ENCODE measurements at places on chromosomes 5 and 9.

- DNase-seq = no peak
Measured at GRCh38 chr5:39946356-39947045, 521.7 kb upstream of the DAB2 start.

DNA sequence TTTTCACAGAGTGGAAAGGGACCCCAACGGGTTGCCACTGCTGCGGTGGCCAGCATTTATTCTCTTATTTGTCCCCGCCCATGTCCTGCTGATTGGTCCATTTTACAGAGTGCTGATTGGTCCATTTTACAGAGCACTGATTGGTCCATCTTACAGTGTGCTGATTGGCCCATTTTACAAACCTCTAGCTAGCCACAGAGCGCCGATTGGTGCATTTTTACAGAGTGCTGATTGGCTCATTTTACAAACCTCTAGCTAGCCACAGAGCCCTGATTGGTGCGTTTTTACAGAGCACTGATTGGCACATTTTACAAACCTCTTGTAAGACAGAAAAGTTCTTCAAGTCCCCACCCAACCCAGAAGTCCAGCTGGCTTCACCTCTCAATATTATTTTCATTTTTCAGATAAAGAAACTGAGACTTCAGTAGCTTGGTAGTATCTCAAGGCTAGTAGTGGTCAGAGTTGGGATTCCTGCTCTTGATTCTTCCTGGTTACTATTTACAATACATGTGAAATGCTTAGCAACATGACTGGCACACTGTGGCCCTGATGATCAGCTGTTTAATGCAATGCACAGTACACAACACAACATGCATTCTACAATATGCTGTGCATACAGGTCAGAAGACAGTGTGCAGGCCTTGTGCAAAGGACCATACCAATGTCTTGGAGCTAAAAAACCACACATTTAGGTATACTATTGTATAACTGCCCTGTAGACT is 63.6 kb upstream of the BOD1 start:
- DNase-seq = no peak

DNA sequence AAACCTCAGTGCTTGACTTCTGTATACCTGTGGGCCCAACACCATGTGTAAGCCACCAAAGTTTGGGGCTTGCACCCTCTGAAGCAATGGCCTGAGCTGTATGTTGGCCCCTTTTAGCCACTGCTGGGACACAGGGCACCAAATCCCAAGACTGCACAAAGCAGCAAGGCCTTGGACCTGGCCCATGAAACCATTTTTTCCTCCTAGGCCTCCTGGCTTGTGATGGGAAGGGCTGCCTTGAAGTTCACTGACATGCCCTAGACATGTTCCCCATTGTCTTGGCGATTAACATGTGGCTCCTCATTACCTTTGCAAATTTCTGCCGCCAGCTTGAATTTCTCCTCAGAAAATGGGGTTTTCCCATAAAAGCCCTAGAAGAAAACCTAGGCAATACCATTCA is 345.5 kb downstream of the MLLT3 start:
- DNase-seq = no peak

DNA sequence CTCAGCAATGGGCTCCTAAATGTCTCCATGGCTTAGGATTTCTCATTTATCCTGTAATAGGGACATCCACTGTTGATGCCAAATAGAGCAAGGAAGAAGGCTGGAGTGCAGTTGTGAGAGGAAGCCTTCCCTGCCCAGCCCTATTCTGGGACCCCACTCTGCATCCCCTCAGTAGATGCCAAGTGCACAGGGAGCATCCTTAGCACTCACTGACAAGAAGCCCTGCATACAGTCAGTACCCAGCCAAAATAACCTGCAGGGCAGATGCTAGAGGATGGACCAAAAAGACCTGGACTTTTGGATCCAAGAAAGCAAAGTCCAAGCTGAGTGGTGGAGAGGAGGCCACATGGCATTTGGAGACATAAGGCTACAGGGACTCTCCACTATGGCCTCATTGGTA is 113.5 kb upstream of the SPOCK1 start:
- DNase-seq = no peak

DNA sequence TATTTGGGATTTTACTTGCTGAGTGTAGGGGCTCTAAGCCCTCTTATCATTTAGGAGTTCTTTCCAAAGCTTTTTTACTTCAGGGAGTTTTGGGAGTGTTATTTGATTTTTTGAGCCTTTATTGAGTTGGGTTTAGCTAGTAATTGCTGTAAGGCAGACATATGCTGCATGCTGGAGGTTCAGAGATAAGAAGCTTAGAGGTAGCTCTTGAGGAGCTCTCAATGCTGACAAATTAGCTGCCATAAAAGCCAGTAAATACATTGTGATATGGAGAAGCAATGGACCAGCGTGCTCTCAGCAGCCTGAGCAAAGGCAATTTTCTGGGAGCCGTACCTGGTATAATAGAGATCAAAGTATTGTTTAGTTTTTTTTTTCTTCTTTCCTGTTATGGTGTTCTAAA is 11.6 kb downstream of the ARHGEF28 start:
- no peak for DNase-seq
